Stimulated activated CD4-positive, alpha-beta T cell treated with anti-CD3 and anti-CD28 coated beads, Interleukin-1b, Interleukin-23, amount 100 ng/mL, for 1 hour (primary cell): ENCODE measurements at places on chromosomes 1 and 21.

DNA sequence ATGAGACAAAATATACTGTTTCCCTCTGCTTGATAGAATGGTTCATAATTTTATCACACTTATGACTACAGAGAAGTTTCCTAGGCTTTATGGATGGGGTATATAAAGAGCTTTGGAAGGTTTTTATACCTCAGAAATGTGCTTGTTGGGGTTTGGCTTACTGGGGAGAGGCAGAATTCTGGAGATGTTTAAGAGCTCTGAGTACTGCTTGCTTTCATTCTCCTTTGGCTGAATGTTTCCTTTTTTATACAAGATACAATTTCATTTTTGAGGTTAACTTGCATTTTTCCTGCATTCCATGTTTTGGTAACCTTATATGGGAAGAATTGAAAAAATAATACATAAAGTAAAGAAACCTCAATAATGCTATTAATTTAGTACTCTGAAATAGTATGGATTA lies 157.7 kb upstream of the COL11A1 start:
- no peak for DNase-seq

- no peak for DNase-seq
Measured at GRCh38 chr1:10637834-10638558, 158.4 kb downstream of the CASZ1 start.

DNA sequence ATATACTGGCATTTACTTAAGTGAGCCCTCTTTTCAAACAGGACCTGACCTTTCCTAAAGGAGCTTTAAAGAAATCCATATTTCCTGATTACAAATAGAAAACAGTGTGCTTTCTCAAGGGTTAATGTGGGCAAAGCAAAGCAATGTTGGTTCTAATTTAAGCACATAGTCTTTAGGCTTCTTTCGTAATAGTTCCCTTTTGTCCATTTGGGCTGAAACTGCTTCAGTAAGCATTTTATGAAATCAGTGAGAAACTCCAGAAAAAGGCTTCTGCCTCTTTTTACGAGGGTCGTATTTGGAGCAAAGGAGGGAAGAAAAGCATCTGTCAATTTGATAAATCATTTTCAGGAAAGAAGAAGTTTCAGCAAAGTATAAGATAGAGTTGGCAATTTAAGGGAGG lies 331.2 kb downstream of the KIF26B start:
- no peak for DNase-seq

DNA sequence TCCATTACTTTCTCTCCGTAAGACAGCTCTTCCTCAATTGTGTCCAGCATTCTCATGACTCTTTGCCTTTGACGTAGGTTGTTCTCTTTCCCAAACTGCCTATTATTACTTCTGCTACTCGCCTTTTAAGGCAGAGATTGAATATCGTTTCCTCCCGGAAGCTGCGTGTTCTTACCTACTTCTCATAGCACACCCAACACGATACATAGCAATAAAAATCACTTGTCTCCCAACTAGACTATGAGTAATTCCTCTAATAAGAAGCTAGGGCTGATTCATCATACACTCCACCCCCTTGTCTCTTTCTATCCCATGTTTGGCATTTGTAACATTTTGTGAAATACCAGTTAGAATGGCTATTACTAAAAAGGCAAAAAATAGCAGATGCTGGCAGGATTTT lies 55.8 kb upstream of the SGIP1 start:
- no peak for DNase-seq

GRCh38 chr1:172952516-172952915 lies 98.2 kb downstream of the TNFSF18 start:
- DNase-seq, result no peak

GRCh38 chr1:41795205-41795762 lies 123.4 kb downstream of the HIVEP3 start:
- no peak for DNase-seq

GRCh38 chr1:180188091-180188506 lies 33.4 kb downstream of the QSOX1 start:
- no peak for DNase-seq

GRCh38 chr1:197170538-197170937 lies 24.1 kb upstream of the ASPM start:
- no peak for DNase-seq

DNA sequence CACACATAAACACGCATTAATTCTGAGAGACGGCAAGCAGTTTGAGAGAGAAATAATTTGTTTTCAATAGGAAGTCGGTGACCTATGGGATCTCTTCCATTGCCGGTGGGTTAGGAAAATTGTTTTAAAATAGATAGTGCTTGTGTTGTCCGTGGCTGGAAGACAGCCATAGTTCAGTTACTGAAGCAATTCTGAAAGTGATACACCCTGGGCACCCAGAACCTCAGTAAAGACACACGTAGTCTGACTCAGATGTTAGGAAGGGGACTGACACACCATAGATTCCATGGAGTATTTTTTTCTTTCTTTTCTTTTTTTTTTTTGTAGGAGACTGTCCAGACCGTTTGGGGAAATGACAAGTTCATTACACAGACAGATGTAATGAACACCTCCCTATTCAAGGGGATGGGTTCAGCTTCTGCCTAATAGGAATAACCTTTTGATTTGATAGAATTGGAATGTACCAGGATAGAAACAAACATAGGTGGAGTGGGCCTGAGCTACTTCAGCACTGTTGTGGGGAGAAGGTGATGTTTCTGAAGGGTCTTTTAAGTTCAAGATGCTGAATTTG lies 1.6 kb downstream of the C1orf21 start:
- DNase-seq, result no peak

DNA sequence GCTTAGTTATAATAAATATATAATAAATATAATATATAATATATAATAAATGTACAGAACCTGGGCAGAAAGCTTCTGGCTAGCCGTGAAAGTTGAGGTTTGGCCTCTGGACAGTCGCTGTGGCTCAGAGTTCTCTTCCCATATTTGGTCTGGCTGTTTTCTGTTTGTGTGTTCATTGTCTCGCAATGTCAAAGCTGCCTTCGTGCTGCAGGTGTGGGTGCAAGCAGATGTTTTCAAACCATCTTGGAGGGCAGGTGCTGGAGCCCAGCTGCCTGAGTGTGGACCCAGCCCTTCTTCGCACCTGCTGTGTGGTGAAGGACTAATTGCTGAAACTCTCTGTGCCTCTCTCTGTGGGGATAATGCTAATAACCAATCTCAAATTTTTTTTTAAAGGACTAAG lies 3.6 kb upstream of the CSTB start:
- no peak for DNase-seq

DNA sequence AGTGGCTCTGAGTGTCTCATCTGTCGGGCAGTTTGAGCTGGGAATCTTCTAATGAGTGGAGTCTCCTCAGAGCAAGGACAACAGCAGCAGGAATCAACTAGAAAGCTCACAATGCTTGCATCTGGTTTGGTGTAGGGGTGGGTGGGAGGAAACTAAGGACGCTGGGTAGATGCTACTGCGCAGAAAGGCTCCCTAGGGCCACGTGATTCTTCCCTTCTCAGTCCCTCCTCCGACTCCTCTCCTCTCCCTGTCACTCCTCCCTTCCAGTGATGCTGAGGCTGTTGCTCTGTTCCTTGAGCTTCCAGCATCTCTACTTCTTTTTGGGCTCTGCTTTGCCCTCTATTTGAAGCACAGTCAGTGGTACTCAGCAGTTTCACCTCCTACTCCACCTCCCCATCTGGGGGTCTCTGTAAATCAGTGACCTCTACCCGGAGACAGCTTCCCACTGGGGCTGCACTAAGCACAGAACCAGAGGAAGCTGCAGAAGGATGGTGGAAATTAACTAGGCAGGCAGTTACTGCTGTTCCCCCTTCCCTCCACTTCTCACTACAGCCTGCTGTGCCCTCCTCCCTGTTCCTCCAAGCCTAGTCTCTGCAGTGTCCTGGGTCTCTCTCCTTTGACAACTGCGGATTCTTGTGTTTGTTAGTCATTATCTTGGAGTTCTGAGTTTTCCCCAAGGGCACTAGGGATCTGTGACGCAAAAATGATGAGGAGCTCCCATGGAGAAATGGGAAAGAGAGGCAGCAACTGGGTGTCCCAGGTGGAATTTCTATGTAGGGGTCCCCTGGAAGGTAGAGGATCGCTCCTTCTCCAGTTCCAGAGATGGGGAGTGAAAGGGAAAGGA lies 5.8 kb downstream of the LINGO4 start:
- no peak for DNase-seq

GRCh38 chr1:192595299-192595698 lies 19.7 kb downstream of the RGS1 start:
- DNase-seq, result no peak

- DNase-seq, result no peak
Measured at GRCh38 chr1:173210716-173211231, 3.6 kb upstream of the TNFSF4 start.

DNA sequence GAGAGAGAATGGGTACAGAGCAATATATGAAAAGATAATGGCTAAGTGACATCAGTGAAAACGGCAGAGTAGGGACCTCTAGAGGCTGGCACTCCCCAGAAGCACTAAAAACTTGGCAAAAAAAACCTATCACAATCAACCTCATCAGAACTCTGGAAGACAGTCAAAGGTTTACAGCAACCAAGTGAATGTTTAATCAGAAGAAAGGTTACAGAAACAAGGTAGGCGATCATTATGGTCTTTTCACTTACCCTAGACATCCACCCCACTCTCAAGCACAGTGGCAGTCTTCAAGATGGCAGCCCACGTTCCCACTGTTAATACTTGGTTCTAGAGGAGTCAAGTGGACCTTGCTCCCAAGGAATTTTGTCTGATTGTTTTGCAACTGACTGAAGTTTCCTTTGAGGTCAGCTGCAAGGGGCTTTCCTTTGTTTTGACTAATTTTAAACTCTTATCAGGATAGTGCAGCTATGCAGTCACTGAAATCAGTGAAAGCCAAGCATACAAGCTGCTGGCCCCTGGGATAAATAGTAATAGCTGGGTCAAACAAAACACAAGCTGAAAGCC lies 7.2 kb downstream of the KIFAP3 start:
- DNase-seq, result no peak

DNA sequence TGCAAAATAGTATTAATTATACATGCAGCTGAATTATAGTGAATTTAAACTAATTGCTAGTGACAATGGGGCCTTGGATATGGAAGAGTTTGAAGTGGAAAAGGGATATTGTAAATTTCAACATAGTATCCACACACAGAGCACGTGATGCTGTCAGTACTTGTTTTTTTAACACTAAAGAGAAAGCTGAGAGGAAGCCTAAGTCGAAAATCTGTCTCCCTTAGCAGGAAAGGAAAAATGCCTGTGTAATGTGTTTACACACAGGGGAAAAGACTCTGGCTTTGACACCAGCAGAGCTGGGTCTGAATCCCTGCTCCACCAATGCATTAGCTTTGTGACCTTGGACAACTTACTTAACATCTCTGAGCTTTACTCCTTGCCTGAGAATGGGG lies 42.6 kb downstream of the PCSK9 start:
- DNase-seq, result no peak

DNA sequence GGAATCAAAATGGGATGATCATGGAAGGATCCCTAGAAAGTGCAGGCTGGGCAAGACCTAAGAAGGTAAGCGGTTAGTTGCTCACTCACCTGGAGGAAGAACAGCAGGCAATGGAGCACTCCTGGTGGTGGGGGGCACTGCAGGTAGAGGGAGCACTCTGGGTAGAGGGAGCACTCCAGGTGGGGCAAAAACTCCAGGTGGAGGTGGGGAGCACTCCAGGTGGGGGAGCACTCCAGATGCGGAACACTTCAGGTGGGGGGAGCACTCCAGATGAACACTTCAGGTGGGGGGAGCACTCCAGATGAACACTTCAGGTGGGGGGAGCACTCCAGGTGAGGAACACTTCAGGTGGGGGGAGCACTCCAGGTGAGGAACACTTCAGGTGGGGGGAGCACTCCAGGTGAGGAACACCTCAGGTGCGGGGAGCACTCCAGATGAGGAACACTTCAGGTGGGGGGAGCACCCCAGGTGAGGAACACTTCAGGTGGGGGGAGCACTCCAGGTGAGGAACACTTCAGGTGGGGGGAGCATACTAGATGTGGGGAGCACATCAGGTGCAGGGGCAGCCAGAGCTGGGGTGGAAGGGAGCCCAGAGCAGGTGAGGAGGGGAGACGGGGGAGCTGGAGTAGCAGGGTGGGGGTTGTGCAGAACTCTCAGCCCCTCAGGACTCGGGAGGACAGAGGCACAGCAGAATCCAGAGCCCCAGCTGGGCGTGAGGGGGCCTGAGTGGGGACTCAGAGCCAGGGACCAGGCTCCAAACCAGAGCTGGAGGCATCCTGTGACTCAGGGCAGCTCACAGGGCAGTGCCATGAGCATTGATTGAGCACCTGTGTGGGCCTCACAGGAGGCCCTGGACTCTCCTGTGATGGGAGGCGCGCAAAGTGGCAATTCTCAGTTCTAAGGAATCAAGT lies 37.7 kb upstream of the COL6A1 start:
- no peak for DNase-seq

GRCh38 chr1:92029241-92029922 lies 403 bp upstream of the EPHX4 start:
- DNase-seq, result no peak

- no peak for DNase-seq
Measured at GRCh38 chr1:99326215-99326949, 62.1 kb downstream of the PLPPR4 start.

DNA sequence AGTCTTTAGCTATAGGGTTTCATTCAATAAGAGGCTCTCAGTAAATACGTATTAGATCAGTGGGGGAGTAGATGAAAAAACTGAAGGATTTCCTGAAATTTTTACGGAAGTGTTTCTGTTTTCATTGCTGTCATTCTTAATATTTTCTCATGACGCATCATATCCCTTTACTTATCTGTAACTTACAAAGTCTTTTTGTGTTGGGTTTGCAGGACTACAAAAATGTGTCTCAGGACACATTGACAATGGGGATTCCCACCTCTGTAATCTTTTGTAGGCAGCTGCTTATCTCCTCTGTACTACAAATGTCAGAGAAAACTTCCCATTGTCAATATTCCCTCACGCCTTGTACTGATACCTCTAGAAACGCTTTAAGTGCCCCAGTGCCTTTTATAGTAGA lies 35.5 kb downstream of the CRP start:
- DNase-seq, result no peak

DNA sequence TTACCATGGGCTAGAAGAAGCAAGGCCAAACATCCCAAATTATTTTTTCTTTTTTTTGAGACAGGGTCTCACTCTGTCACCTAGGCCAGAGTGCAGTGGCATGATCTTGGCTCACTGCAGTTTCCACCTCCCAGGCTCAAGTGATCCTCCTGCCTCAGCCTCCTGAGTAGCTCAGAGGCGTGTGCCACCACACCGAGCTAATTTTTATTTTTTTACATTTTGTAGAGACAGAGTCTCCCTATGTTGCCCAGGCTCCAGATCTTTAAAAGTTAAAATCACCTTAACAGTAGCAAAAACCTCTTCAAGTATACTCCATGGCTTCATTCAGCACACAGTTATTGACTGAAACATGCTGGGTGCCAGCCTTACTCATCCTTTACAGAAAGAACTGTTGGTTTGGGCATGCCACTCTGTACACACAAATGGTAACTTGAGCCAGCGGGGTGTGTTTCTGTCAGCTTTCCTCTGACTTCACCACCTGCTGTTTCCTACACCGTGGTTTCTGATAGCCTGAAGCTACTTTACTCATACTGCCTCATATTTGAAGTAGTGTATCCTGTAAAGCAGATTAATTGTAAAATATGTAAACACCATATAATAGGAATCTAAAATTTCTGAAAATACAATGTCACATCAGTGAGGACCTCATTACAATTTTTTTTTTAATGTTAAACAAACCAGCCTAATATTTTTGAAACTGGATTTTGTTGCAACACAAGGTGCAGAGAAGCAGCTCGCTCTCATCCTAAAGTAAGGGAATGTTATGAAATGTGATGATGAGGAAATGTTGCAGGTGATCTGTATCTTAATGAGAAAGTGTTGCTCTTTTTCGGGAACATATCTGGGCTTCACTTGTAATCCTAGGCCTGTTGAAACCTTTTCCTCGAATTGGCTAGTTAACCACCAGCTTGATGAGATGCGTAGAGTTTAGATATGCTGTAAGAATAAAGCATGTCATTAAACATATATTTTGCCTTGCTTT lies 113.9 kb downstream of the ATP5PO start:
- DNase-seq, result no peak
